ENCODE measurements at places on chromosomes 12 and 14.

- no peak for DNase-seq
These were observed 6.4 kb downstream of the STX2 start for GRCh38 chr12:130832561-130833209.

GRCh38 chr14:52265253-52265652 is 2.2 kb upstream of the PTGDR start:
- no peak for DNase-seq

DNA sequence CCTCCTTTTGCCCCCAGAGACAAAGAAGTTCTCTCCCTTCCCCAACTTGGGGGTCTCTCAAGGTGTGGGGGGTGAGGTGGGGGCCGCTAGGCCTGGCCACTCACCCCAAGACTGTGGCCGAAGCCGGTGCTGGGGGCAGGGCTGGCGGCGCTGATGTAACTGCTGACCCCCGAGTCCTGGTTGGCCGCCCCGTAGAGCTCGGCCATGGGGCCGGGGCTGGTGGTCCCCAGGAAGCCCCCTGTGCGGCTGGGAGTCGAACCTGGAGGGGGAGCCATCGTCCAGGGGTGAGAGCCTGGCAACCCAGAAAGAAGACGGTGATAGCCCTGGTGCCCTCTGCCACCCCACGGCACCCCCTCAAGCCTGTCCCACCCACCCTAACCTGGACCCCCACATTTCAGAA is 18.5 kb upstream of the PLA2G1B start:
- DNase-seq = no peak

DNA sequence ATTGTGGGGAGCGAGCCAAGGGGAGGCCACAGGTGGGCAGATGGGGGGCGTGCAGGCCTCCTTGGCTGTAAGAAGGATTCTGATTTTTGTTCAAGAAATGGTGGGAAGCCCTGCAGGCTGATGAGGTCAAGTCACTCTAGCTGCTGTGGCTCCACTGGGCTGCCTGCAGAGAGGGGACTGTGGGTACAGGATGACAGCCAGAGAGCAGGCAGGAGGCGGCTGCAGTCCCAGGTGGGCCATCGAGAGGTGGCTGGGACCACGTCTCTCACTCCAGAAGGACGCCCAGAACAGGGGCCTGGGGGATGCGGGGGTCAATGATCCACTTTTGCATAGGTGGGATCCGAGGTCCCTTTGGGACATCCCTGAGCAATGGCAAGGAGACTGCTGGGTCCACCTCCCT is 9.1 kb downstream of the NCOR2 start:
- no peak for DNase-seq
